ENCODE measurements at places on chromosomes 3 and 15. TPM values are rescaled to one million over a fixed set of nuclear protein-coding genes. Genes with fewer than 3 reads are reported as not detected.

The CHRNA7 gene
- 0.46 TPM for total RNA-seq

The MRPS22 gene
- total RNA-seq = 61.7 TPM

The KY gene
- not detected for total RNA-seq

The SNTN gene
- total RNA-seq = not detected

The SI gene
- not detected for total RNA-seq

The A4GNT gene
- not detected for total RNA-seq

GRCh38 chr15:74855857-74856256 lies 12.9 kb upstream of the ULK3 start:
- no peak for DNase-seq
- H3K36me3 ChIP-seq = peaks cover 8% of the 10 kb centered on the region
- no peak overlapping the region for H3K4me3 ChIP-seq
- H3K4me1 ChIP-seq = peaks cover 40% of the 10 kb centered on the region
- H3K27ac ChIP-seq = no peak overlapping the region

GRCh38 chr3:188217011-188217463 lies 63.1 kb downstream of the LPP start:
- no peaks in the 10 kb centered on the region for H3K36me3 ChIP-seq
- peaks cover 30% of the 10 kb centered on the region for H3K4me1 ChIP-seq
- H3K4me3 ChIP-seq = no peak overlapping the region
- H3K27me3 ChIP-seq = no peaks in the 10 kb centered on the region
- no peak overlapping the region for H3K27ac ChIP-seq

DNA sequence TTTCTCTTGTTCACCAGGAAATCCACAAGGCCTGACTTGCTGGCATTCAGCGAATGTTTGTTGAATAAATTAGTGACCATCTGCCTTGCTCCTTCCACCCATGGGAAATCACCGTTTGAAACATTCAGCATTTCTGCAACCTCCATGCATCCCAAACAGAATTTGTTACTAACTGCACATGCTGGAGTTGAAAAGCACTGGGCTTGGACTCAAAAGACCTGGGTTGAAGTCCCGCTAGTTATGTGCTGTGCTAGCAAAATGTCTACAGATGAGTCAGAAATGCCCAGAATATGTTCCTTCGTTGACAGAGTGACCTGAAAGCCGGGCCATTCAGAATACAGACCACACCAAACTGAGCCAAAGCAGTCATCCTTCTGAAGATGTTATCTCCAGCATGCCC lies 144.6 kb downstream of the ALDH1A2 start:
- no peak overlapping the region for H3K27ac ChIP-seq
- no peak overlapping the region for H3K4me3 ChIP-seq
- H3K4me1 ChIP-seq = no peaks in the 10 kb centered on the region
- H3K36me3 ChIP-seq = no peaks in the 10 kb centered on the region

DNA sequence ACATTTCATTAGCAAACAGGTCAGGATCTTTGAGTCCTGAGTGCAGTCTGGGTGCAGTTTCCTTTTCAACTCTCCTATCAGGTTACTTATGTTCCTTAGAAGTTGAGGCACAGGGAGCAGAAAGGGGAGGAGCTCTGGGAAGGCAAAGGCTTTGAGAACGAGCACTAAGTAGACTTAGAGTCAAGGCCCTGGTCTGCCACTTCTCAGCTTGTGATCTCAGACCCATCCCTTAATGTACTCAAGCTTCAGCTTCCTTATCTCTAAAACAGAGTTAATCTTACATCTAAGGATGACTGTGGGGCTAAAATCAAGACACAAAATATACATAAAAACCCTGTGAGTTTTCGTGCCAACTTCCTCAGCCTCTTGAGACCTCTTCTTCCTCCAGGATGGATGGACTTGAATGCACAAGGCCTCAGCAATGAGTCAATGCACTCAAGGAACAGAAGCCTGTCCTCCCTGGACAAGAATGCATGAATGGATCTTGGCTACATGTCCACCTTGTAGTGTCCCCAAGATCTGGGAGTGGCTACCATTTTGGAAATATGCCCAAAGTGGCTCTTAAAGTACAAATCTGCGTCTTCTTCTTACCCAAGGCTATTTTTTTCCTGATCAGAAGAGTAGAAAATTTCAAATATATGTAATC lies 105.1 kb downstream of the WDR76 start:
- no peak overlapping the region for H3K4me3 ChIP-seq
- H3K27ac ChIP-seq = no peak overlapping the region
- H3K27me3 ChIP-seq = peaks cover 52% of the 10 kb centered on the region
- DNase-seq = no peak
- H3K4me1 ChIP-seq = no peaks in the 10 kb centered on the region
- H3K36me3 ChIP-seq = no peaks in the 10 kb centered on the region

DNA sequence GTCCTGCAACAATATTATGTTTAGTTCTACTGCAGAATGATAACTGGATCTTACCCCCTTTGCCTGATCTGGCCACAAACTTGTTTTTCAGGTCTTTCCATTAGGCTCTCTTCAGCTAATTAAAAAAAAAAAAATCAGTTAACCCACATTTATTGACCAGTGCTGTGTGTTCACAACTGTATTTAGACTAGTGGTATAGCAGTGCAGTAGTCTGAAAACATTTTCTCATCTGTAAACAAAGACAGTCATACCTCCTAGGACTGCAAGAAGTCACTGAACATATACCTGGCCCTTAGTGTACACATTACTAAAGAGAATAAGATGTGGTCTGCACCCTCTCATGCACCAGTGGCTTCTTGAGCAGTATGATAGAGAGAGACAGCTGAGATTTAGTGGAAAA lies 22.5 kb downstream of the LPP start:
- H3K27ac ChIP-seq = no peak overlapping the region
- no peak overlapping the region for H3K4me3 ChIP-seq
- H3K27me3 ChIP-seq = no peaks in the 10 kb centered on the region
- no peak for DNase-seq
- H3K4me1 ChIP-seq = peaks cover 45% of the 10 kb centered on the region
